ENCODE measurements at places on chromosomes 2 and 18. TPM values are rescaled to one million over a fixed set of nuclear protein-coding genes. Genes with fewer than 3 reads are reported as not detected.

MAT2A gene
- 127 TPM for total RNA-seq

HOXD12 gene
- not detected for total RNA-seq

IAH1 gene
- 62.8 TPM for total RNA-seq

UPP2 gene
- not detected for total RNA-seq

IL1RN gene
- 0.37 TPM for total RNA-seq

CSRNP3 gene
- 0.73 TPM for total RNA-seq

FIGLA gene
- not detected for total RNA-seq

LRRC30 gene
- not detected for total RNA-seq

AQP12B gene
- total RNA-seq, result not detected

IL18RAP gene
- total RNA-seq, result not detected

ACVR1C gene
- not detected for total RNA-seq

LOXHD1 gene
- total RNA-seq, result not detected

CYP27C1 gene
- total RNA-seq, result not detected

C2orf15 gene
- total RNA-seq, result not detected

SP5 gene
- not detected for total RNA-seq

C1QL2 gene
- not detected for total RNA-seq

Data from subcutaneous preadipocyte (primary cell).